ENCODE measurements at places on chromosomes 2 and 18.

- DNase-seq = no peak
Observed at GRCh38 chr2:102975996-102976975, 214.5 kb downstream of the TMEM182 start.

DNA sequence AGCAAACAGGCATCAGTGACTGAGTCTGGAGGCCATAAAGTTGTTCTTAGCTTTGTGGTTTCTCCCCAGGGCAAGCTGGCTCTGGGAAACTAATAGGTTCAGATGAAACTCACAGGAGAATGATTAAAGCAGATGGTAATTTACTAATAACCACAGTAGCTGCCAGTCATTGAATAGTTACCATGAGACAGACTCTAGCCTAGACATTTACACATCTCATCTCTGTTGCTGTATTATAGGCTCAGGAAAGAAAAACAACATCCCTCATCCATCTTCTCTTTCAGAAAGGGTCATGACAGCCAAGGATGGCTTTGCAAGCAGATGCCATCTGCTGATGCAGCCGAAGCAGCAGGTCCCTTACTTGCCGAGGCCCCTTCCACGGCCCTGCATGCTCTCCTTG lies 314.0 kb upstream of the ID2 start:
- DNase-seq = no peak

GRCh38 chr2:2557475-2557874 lies 226.4 kb upstream of the MYT1L start:
- no peak for DNase-seq

DNA sequence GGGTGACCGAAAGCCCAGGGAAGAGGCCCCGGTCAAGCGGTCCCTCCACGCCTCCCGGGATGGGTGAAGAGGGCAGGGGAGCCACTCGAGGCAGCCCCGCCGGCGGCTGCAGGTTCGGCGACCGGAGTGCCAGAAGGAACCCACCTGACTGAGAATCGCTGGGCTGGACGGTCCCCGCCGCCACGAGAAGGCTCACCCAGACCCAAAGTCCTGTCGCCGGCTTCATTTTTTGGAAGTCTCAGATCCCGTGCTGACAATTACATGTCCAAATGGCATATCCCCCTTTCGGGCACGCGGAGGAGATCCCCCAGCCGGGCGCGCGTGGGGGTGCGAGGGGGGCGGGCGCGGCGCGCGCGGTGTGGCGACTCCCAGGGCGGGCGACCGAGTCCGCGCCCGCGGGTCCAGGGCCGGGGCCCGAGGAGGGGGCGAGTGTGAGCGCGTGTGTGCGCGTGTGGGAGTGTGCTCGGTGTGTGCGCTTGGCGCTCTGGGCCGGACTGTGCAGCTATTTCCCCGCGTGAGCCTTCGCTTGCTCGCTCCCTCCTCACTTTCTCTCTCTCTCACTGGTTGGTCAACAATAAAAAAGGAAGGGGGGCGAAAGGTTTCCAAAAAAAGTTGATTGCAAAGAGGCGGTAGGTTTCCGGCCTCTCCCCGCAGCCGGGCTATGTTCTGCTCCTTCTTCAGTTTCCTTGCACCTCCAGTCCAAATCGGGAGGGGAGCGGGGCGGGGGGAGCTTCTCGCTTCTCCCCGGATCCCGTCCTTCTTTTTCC lies at the start of gene ERBB4:
TSS of gene ERBB4 (minus strand) at position 498 of the 767 bp plus-strand sequence. CDS start at position 226, 272 bp downstream.
- no peak for DNase-seq

DNA sequence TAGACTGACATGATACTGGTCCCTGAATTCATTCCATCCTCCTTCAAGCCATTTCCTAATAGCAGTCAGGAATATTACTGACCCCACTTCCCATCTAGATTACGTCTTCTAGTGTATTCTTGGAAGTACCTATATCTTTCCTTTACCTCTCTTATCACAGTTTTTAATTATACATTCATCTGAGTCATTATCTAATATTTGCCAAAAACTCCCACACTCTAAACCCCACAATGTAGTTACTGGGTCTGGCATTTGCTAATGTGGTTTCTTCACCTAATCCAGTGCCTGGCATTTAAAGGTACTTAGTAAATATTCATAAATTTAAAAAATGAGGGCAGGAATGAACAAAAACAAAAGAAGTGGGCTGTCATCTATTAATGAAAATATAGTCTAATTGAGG lies 441.8 kb upstream of the SETBP1 start:
- DNase-seq = no peak

- no peak for DNase-seq
Observed at GRCh38 chr2:159003555-159003954, 35.1 kb downstream of the TANC1 start.

- DNase-seq = no peak
Observed at GRCh38 chr18:11163665-11164064, 14.3 kb upstream of the PIEZO2 start.

- DNase-seq = no peak
Observed at GRCh38 chr2:48423376-48423775, 106.6 kb upstream of the STON1 start.

DNA sequence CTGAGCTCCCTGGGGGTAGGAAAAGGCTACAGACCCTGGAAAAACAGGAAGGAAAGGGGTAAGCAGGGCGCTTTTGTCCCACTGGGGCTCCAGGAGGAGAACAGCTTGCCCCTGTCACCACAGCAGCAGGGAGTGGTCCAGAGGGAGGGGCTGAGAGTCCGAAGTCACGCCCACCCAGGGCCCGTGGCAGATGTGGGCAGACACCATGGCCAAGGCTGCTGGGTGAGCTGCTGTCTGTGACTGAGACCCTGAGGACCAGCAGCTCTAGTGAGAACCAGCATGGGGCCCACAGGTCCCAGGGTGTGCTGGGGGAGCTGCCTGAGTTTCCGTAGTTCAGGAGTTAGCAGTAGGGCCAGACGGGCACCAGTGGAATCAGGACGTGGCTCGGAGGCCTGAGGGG lies 162.0 kb downstream of the SPP2 start:
- DNase-seq = no peak

DNA sequence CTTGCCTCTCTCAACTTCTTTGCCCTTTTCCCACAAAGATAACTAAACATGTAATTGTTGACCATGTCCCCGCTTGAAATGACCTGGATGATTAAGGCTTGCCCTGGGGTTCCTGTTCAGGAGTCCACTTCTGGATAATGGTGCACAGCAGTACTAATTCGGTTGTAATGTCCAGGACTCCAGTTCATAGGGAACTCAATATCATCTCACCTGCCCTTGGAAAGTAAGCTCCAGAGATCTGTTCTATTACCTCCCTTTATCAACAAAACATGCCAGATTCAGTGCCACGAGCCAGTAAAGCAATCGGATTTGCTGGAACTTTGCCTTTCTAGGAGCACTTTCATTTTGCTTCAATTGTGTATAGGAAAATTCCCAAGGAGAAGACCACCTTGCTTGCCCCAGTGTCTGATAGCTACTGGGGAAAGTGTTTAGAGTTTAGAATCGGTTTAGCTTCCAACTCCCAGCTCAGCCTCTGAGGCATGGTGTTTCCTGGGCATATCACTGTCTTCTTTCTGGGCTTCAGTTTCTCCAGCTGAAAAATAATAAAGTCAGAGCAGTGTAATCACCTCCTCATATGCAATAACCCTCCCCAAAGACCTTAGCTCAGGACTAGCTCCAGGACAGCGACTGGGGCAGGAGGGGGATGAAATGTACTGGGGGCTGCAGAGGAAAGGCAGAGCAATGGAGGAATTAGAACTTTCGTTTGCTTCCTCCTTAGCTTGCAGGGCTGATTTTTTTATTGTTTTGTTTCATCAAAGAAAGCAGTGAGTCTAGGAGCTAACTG lies 162.6 kb upstream of the CYRIA start:
- DNase-seq = no peak

GRCh38 chr2:20173064-20173463 lies 51.9 kb downstream of the SDC1 start:
- no peak for DNase-seq

DNA sequence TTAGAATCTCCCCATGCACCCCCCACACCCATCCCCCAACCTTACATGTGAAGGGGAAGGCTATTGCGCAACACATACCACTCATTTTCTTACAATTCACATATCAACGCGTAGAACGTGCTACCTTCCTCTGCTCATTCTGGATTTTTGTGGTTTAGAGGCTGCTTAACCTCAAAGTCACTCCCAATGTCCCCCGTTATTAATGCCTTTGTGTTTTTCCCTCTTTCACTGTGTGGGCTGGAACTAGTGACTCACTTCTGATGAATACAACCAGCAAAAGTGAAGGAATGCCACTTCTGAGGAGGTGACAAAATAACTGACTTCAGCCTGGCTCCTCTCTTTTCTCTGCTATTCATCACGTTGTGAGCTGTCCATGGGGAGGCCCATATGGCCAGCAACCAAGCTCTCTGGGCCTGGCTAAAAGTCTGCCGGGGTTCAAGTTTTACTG lies 342.5 kb upstream of the NXPH2 start:
- DNase-seq = no peak

- DNase-seq = no peak
Observed at GRCh38 chr2:131674174-131674507, 146.5 kb downstream of the CCDC74A start.

GRCh38 chr2:178333851-178334250 lies 117.1 kb downstream of the PRKRA start:
- DNase-seq = no peak

GRCh38 chr18:46439037-46439436 lies 218.0 kb downstream of the LOXHD1 start:
- DNase-seq = no peak

- no peak for DNase-seq
Observed at GRCh38 chr2:15685143-15685542, 93.5 kb downstream of the DDX1 start.

- no peak for DNase-seq
Observed at GRCh38 chr2:88170472-88170892, 336 bp downstream of the THNSL2 start.

GRCh38 chr2:100703739-100704138 lies 116.2 kb upstream of the NPAS2 start:
- DNase-seq = no peak

GRCh38 chr18:8260827-8261226 lies 348.4 kb upstream of the RAB12 start:
- no peak for DNase-seq

GRCh38 chr2:212213191-212213590 lies 325.4 kb downstream of the ERBB4 start:
- DNase-seq = no peak

GRCh38 chr2:159807183-159808031 lies 9.4 kb upstream of the CD302 start:
- no peak for DNase-seq

GRCh38 chr2:222912776-222913175 lies 51.9 kb downstream of the ACSL3 start:
- no peak for DNase-seq

GRCh38 chr2:241511091-241511741 lies 2.8 kb upstream of the STK25 start:
- DNase-seq = no peak

DNA sequence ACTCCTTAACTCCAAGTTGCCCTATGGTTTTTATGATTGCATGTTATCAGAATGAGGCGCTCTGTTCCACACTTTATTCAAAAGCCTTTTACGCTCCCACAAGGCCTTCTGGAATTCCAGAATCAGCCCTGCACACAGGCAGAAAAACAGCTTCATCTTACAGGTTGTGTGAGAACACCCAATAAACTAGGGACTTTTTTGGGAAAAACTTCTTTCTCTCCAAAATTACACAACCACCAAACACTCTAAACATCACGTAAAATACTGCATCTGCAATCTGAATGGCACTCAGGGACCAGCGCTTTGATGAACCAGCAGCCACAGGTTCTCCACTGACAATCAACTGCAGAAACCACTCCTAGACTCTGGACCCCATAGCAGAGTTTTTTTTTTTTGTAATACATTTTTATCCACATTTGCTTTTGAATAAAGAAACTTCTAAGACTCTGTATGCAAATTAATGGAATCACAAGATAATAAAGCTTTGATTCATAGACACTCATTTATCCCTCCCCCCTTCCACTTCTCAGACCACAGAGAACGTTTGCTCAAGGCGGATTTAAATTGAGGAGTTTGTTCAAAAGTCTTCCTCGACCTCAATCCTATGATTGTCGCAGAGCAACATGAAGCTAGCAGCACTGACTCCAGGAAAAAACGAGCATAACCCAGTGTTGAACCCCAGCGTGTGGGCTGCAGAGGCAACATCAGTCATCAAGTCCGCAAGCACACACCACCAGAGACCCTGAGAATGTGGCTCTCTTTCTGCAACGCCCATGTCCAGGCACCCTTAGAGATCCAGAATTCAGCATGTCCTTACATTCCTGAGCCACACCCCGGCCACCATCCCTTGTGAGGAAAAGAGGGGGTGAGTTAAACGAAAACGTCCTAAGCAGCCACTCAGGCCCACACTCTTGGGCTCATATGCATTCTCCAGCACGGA lies 116.5 kb downstream of the MBP start:
- no peak for DNase-seq

GRCh38 chr2:239967553-239968036 lies 57.5 kb downstream of the NDUFA10 start:
- DNase-seq = no peak

GRCh38 chr2:204010628-204011560 lies 74.3 kb downstream of the ICOS start:
- DNase-seq = no peak

- DNase-seq = no peak
Observed at GRCh38 chr2:223597076-223597475, 5.1 kb downstream of the SCG2 start.

GRCh38 chr2:233439191-233439590 lies 84.9 kb downstream of the DGKD start:
- DNase-seq = no peak

GRCh38 chr2:27263287-27264252 lies 723 bp upstream of the SLC30A3 start:
- no peak for DNase-seq

- no peak for DNase-seq
Observed at GRCh38 chr18:31998880-31999412, 19.7 kb upstream of the RNF125 start.

GRCh38 chr2:234438305-234438977 lies 58.4 kb downstream of the ARL4C start:
- no peak for DNase-seq

- DNase-seq = no peak
Observed at GRCh38 chr2:231117922-231118613, 6.8 kb downstream of the HTR2B start.

DNA sequence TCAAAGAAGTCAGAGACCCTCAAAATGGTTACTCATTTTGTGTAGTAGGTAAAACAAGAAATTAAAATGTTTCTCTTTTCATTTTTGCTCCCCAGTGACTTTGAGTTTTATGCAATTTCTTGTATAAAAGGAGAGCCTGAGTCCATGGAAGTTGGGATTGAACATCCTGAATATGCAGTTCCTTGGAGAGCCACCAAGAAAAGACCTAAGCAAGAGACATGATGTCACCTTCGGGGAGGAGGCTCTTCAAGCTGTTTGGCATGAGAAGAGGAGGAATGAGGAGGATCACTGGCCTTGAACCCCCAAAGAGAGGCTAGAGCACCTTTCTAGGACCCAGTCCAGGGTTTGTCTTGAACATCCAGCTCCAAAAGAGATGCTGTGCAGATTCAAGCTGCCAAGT lies 83.5 kb upstream of the STPG4 start:
- DNase-seq = no peak

DNA sequence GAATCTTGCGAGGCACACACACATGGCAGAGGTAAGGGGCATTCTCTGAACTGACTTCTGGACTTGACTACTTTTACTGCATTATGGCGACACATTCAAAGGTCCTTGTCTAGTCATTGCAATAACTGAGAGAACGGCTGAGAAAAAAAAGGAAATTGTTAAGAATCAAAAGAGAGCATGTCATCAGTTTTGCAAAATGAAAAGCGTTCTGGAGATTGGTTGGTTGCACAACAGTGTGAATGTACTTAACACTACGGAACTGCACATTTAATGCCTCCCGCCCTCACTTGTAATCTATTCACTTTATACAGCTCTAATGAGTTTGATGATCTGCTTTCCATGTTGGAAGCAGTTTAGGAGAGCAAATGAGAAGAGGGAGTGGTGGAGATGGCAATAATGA lies 68.5 kb upstream of the NFU1 start:
- no peak for DNase-seq

Measured in stimulated activated effector memory CD8-positive, alpha-beta T cell treated with anti-CD3 and anti-CD28 coated beads, Interleukin-12 subunit alpha, Interleukin-12 subunit beta, amount 100 ng/mL, for 72 hours (primary cell).